Cardiac fibroblast (primary cell): ENCODE measurements at places on chromosomes 13 and 19.

DNA sequence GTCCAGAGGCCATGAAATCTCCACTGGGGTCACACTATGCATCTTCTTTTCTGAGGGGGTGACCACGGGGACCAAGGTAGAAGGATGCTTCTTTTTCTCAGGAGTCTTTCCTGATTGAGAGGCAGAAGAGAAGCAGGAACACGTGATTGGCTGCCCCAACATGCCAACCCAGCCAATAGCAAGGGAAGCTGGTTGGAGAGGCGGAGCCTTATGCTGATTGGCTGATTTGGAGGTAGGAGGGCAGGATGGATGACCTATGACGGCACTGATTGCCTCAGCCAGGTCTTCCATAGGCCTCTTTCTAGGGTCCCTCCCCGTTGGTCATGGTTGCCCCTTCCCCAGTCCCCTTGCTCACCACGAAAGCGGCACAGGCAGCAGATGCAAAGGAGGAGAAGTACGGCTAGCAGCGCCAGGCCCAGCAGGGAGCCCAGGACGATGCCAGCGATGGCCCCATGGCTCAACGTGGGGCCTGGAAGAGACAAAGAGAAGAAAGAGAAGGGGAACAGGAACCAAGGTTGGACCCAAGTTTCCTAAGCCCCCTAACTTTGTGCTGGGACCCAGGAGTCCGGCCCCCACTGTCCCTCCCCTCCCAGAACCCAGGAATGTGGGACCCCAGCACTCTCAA is 8.0 kb downstream of the VSIG10L start:
- DNase-seq = peak; percentile 14

DNA sequence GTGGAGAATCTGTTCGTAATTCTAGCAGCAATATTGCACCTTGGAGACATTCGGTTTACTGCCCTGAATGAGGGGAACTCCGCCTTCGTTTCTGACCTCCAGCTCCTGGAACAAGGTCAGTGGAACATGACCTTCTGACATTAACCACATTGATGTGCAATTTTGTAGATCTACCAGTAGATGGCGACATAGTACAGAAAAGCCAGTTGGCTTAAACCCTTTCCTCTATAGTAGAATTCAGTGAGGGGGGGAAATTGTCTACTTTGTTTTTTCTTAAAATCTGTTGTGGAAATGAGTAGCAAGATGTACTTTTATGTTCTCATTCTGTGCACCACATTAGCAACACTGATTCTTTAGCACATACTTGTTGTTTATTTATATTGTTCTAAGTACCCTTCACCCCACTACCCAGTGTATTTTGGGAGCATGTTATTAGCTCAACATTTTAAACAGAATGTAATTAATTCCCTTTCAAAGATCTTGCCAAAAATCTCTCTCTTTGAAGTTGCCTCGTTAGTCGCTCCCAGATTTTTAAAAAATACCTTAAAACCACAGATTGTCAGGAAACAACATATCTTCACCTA is 332.2 kb downstream of the MYO16 start:
- DNase-seq = peak; percentile 74

- DNase-seq = no peak
These were observed 2.1 kb downstream of the CCDC106 start for GRCh38 chr19:55650126-55650557.

DNA sequence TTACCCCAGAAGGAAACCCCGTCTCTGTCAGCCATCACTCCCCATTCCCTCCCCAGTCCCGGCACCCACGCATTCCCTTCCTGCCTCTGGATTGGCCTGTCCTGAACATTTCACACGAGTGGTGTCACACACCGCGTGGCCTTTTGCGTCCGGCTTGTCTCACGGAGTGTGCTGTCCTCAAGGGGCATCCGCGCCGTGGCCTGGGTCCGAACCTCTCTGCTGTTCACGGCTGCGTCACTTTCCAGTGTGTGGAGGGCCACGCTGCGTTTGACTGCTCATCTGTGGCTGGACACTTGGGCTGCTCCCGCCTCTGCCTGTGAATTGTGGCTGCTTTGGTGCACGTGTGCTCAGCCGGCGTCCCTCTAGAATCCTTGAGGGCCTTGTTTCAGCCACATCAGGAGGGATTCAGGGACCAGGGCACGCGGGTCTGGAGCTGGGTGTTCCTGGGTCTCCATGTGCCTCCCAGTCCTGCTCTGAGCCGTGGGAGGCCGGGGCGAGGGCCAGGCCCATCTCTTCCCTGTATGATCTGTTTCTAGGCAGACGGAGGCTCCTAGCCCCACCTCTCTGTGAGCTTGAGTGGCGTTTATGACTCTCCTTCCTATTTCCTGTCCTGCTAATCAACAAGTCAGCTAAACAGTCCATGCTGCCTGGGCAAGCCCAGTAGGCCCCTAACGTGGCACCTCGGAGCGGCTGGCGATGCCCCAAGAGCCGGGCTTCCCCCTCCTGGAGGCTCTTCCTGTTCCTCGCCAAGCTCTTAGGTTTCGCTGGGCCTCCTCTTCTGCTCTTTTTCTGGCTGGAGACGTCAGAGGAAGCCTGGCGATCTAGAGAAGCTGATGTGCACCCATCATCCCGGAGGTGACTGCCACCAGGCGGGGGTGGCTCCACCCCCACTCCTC is 8.1 kb downstream of the STK11 start:
- peak; percentile 52 for DNase-seq

GRCh38 chr19:38308006-38308766 is 4.1 kb downstream of the C19orf33 start:
- no peak for DNase-seq

DNA sequence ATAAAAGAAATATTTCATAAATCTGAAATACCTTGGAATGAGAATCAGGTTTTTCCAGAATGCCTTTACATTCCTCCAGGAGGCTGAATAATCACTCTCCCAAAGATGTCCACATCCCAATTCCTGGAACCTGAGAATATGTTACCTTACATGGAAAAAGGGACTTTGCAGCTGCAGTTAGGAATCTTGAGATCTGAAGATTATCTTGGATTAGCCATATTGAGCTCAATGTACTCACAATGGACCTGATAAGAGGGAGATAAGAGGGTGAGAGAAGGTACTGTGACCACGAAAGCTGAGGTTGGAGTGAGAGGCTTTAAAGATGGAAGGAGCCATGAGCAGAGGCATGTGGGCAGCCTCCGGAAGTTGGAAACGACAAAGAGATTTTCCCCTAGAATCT is 36.8 kb upstream of the MBNL2 start:
- no peak for DNase-seq

- DNase-seq = no peak
These were observed 72.5 kb upstream of the XPO4 start for GRCh38 chr13:20974981-20975585.

DNA sequence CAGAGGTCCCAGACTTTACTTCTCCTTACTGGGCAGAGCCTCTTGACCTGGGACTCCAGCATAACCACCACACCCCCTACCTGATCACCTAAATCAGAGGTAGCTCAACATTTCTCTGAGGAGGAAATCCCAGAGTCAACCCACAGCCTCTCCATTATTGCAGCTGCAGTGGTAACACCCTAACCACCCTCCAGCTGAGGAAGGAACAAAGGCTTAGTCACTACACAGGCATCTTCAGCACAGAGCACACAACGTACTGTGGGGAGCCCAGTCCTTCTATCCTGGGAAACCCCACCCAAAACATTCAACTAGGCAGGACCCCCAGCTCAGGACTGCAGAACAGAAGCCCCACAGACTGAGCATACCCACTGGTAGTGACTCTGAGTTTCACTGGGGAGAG is 824.7 kb upstream of the SLITRK5 start:
- DNase-seq = no peak

DNA sequence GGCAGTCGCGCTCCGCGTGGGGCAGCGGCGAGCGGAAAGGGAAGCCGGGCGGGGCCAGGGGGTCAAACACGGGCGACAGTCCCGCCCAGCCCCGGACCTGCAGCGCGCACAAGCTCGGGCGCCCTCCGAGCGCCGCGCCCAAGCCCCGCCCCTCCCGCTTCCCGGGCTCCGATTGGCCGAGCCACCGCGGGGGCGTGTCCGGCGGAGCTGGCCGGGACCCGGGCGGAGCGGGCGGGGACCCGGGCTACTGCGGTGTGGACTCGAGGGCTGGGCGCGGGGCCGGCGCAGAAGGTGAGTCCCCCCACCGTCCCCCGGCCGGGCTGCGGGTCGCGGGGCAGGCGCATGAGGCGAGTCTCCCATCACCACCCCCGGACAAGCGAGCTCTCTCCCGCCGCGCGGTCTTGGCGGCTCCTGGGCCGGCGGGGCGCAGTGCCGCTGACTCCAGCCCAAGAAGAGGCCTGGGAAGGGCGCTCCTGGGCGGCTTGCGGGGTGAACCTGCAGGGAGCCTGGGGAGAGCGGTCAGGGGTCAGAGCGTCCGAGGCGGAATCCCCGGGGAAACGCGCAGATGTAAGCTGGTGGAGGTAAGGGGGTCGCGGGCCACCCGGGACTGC is at the start of gene PLEKHF1:
PLEKHF1 (plus strand) TSS at position 247 of the 611 bp plus-strand sequence. CDS start 8,379 bp downstream, outside the sequence.
- DNase-seq = peak; percentile 71

DNA sequence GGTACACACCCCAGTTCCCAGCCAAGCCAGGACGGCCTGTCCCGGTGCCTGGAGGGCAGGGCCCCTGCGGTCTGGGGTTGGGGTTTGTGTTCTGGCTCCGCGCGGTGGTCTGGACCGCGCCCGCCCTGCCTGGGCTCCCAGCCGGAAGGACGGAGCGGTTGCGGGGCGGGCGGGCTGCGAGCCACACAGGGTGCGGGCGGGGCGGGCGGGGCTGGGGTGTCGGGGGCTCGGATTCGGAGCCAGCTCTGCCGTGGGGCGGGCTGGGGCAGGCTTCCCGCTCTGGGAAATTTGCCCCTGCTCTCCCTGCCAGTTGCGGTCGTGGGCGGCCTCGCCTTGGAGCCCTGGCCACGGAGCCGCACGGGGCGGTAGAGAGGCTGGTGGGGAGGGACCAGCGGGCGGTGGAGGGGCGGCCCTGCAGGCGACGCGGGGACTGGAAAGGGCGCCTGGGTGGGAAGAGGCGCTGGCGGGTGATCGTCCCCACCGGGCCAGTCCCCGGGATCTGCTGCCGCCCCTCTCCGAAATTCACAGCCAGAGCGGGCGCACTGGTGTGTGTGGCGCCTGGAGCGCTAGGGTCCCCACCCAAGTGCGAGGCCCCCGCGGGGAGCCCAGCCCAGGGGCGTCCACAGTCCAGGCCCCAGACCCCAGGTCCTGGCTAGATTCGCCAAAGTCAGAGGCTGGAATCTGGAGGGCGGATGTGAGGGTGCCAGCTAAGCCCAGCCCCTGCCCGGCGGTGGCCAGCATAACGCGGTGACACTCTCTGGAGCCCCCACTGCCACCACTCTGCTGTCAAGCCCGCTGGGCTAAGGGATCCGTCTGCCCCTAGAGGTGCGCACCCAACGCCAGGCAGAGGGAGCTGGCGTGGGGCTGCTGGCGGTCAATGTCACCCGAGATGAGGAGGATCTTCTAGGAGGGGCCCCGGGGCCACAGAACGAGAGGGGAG is 11.0 kb upstream of the ZNF492 start:
- DNase-seq = no peak

- no peak for DNase-seq
These were observed 339.4 kb downstream of the KLF12 start for GRCh38 chr13:73794755-73795154.

- DNase-seq = no peak
These were observed 227.0 kb upstream of the SLITRK5 start for GRCh38 chr13:87444135-87444534.

DNA sequence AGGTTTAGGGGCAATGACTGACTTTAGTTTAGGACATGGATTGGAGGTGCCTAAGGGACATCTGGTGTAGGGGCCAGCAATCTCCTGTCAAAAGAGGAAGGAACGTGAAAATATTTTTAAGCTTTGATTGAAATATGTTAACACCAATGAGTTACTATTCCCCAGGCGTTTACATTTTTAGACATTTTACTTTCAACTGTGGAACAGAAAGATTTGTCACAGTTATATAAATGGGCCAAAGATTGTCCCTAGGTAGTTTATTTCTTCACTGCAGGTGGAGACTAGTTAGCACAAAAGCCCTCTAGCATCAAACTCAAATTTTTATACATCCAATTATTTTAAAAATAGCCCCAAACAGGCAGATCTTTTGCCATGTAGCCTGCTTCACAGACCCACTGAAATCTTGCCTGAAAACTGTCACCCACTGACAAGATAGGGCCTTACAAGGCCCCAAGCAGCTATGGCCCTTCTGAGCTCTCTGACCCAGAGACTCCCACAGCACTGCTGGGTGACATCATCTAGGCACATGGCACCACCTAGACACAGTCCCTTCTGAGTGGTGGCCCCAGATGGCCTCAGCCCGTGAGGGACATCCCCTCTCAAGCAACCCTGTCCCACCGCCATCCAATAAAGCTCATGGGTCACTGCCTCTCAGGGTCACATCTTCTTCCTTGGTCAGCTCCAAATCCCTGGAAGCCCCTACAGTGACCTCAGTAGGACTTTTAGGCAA is 64.8 kb upstream of the DOCK9 start:
- DNase-seq = no peak

DNA sequence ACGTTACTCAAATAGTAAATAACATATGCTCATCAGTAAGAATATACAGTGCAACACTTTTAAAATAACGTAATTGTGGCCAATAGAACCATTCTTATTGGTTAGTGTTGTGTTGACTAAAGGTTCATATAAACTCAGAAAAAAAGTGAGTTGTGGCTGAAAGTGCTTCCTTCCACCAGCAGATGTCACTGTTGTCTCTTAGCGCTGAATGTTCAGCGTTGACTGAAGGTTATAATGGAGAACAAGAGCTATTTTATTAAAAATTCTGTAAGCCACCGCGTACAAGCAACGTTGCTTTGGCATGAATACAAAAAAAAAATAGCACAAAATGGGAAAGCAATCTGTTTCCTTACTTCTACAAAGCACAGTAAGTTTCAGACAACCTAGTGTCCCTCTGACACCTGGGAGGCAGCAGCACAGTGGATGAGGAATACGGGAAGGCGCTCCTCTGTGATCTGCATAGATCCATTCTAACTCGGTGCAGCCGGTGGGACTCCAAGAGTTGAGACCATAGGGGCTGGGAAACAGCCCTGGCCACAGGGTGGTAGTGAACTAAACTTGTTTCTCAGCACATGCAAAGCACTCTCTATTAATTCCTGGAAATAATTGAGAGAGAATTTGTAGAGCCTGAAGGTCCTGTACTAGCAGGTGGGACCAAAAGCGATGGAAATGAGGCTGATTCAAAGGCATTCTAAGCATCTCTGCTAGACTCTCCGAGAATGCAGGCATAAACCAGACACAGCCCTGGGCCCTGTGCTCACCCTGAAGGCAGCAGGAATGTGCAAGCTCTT is 23.9 kb upstream of the OXGR1 start:
- DNase-seq = peak; percentile 75

DNA sequence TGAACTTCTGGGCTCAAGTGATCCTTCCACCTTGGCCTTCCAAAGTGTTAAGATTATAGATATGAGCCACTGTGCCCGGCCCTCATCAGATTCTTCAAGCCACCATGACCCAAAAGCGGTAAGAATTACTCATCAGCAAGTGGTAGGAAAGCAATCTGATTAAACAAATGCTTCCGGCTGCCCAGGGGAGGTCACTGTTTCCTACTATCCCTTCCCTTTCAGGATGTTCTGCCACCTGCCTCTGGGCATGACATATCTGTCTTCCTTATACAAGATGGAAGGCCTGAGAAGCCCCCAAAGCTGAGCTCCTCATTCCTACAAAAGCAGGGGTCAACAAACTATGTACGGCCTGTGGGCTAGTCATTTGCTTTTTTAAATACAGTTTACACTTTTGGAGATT is 7.0 kb downstream of the ABHD8 start:
- DNase-seq = no peak
